ENCODE measurements at places on chromosomes 12 and 14.

DNA sequence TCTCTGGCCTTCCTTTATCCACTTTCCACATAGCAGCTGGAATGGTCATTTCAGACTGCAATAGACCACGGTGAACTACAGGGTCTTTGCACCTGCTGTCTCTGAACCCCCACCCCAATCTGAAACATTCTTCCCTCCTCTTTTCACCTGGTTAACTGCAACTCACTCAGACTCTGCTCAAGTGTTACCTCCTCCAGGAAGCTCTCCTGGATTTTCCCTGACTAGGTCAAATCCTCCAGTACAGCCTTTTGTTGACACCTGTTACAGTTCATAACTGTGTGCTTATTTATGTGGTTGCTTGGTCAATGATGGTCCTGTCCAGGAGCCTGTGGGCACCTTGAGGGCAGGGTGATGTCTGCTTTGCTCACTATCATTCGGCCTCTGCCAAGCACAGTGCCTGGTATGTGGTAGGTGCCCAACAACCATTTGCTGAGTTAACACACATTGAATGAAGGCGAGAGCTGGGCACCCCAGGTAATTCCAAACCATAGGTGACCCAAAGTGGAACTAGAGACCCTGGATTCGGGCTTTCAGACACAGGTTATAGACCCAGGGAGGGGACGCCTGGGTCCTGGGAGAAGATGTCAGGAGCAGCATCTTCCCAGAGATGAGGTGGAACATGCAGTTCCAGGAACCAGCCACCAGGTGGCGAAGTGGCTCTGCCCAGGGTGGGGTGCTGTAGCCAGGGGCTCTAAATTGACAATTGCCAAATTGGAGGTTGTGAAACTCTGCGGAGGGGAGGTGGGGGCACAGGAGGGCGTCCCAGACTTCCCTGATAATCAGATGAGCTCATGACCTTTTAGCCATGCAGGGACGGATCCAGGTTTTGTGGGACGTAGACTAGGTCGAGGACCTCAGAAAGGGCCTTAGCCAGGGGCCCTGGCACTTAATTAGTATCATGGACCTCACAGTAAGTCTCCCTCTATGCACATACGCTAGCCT is 28.1 kb downstream of the TRPV4 start:
- peak; percentile 81 for DNase-seq

DNA sequence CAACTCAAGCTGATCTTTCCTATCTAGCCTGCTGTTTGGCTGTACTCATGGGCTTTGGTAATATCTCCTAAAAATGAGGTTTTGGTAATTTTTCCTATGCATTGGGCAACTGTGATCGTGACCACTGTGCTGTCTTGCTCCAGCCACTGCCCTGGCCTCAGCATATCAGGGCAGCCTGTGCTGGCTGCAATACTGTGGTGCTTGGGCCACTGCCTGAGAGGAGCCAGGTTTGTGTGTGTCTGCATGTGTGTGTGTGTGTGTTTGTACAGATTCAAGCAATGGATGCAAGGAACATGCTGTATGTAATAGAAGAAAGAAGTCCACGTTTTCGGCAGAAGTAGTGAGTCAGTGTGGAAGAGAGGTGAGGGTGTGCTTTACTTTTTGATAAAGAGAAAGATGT is 13.0 kb downstream of the ERG28 start:
- DNase-seq = no peak

DNA sequence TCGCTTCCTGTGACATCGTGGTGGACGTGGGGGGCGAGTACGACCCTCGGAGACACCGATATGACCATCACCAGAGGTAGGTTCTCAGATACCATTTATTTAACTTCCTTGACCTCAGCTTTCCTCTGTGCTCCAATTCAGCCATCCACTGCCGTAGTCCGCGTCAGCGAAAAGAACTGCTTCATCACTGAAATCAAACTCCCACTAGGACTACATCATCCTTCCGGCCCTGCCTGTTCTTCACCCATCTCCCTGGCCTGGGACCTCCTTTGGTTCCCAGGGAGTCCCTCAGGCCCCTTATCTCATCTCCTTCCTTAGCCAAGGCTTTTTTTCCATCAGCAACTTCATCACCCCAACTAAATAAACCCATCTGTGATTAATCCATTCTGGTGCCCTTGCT is 692 bp downstream of the MYG1 start:
- no peak for DNase-seq

DNA sequence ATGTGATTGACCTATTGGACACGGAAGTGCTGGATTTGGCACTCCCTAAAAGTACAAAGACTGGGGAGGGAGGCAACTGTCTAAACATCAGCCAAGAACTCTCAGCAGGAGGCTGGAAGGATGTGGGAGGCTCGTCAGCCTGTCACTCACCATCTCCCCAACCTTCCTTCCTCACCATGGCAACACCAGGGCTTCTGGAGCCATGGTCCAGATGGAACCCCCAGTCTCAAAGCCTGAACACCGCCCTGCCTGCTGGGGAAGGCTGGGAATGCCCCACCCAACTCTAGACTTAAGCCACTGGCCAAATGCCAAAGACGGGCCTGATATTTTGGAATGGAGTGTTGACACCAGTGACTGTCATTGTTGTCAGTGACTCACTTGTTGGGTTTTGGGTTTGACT is 55.3 kb downstream of the GALNT16 start:
- DNase-seq = no peak

GRCh38 chr14:68807148-68807600 is 14.3 kb upstream of the ZFP36L1 start:
- DNase-seq = no peak

GRCh38 chr14:63174760-63175191 is 29.5 kb upstream of the RHOJ start:
- no peak for DNase-seq

DNA sequence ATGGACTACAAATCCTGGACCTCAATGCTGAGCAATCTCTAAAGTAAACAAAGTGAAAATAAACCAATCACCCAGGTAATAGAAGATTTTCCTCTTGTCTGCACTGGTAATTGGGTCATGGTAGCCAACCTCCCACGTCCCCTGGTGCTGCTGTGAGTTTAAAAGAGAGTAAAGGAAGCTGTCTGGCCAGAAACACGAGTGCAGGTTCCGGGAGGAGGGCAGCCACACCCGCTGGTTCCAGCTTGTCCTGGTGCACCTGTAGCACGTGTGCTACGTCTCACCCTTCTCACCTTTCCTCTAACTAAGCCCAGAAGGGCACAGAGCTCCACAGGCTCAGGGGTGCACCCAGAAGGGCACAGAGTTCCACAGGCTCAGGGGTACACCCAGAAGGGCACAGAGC is 5.4 kb downstream of the CRACR2A start:
- DNase-seq = no peak

DNA sequence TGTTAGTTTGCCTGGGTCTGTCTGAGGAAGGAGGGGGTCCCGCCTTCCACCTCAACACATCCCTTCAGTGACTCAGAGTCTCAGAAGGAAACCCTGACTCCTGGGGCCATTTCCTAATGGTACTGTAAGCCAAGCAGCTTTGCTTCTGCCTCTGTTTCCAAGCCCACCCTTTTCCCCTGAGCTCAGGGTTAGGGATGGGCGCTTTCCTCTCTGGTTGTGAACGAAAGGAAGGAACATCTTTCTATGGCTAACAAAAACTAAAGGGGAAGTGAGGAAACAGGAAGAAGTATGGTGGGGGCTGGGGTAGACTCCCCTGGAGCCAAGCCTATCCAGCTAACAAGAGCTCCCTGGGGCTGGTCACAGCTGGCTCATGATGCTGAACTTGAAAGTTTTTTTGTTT is 11.6 kb upstream of the UNC119B start:
- DNase-seq = no peak

GRCh38 chr14:71230897-71231296 is 323.6 kb downstream of the PCNX1 start:
- no peak for DNase-seq

GRCh38 chr14:103451401-103451800 is 66.2 kb downstream of the MARK3 start:
- no peak for DNase-seq

GRCh38 chr14:75081660-75082229 is 12.3 kb downstream of the ZC2HC1C start:
- no peak for DNase-seq

DNA sequence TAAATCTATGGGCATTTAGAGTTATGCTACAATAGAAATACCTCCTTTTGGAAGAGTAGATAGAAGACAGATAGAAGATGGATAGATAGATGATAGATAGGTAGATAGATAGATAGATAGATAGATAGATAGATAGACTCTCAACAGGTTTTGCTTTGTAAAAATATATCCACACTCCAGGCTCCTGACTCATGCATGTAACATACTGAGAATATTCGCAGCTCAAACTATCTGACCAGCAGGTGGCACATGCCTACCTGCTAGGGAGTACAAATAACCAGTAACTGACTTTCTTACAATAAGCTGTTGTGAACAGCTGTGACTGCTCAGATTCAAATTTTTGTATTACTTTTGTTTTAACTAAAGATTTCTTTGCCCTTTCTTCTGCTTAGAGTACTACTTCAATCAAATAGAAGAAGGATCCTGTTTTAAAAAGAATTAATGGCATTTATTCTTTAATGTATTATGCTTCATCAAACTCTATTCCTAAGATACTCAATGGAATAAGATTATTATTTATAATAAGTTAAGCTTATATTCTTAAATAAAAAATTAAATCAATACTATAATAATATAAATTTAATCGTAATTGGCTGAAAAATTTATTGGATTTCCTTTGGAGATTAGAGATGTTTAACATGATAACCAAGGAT is 15.8 kb upstream of the CPNE8 start:
- peak; percentile 54 for DNase-seq

DNA sequence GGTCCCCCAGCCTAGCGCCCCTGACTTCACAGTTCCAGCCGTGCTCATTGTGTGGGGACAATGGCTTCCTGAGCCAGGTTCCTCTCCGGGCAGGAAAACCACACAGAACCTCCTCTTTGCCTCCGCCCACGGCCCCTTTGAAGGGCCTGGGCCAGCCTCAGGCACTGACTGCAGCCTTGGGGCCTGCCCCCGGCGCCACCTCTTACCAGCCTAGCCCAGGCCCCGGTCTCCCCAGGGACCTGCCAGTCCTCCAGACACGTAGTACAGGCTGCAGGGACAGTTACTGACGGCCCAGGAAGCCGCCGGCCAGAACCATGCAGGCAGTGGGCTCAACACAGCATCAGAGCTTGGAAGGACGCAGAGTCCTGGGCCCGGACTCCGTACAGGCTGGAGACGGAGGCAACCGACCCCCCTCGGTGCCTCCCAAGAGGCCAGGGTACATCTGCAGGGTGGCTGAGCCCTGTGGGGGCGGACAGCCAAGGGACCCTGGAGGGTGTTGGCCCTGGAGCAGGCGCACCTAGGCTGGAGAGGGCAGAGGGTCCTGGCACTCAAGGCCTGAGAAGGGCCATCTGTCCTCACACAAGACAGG is 20.9 kb upstream of the NUDT14 start:
- DNase-seq = no peak

GRCh38 chr12:93705237-93705636 is 28.1 kb downstream of the CRADD start:
- no peak for DNase-seq

DNA sequence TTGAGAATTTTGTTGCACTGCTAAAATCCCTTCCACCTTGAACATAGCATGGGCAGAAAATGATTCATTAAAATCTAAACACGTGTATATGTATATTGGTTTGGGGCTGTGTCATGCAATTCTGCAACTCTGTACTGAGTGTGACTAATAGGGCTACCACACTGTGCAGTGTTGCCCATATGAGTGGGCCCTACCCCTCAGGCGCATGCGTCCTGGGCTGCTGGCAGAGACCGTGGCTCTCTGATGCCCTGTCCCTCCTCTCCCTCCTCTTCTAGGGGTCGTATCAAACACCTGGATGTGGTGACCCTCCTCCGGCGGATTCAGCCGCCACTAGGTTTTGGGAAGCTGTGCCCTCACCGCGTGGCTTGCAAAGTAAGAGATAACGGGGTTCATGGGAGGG is 128.4 kb upstream of the FKBP4 start:
- DNase-seq = no peak

DNA sequence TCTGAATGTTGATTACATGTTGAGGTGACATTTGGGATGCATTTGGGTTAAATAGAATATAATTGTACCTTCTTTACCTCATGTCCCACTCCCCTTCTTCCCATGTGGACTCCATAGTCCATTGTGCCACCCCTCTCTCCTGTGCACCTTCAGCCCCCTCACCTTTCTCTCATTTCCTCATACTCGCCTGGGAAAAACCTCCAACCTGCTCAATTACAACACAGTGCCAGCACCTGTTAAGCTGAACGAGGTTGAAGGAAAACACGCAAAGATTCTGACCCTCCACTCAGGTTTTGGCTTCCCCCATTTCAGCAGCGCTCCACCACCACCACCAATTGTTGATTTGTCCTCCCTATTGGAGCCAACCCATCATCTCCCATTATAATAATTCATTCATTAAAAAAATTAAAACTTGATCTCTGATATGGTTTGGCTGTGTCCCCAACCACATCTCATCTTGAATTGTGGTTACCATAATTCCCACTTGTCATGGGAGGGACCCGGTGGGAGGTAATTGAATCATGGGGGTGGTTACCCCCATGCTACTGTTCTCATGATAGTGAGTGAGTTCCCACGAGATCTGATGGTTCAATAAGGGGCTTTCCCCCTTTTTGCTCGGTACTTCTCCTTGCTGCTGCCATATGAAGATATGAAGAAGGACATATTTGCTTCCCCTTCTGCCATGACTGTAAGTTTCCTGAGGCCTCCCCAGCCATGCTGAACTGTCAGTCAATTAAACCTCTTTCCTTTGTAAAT is 33.7 kb upstream of the PPP2R5C start:
- DNase-seq = peak; percentile 38

GRCh38 chr12:52945389-52946232 is 3.3 kb upstream of the KRT18 start:
- DNase-seq = no peak

DNA sequence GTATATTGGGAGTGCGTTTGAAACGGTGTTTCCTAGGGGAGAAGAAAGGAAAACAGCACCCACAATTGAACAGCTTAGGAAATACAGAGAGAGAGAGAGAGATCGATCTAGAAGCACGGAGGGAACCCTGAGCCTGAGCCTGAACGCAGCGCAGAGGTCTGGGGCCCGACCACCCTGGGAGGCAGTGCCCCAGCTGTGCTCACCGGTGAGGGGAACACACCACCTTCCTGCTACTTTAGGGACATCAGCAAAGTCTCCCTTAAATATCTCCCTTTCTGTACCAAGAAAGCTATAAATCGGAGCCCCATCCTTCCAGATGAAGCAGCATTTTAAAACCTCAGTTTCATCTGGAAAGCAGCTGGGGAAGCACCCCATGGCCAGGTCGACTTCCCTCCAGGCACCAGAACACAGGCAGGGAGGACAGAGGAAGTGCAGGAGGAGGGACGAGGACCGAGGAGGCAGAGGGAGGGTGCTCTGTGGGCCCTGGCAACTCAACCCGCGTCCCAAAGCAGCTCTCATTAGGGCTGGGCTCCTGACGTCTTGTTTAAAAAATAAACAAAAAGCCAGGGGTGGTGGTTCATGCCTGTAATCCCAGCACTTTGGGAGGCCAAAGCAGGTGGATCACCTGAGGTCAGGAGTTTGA is 12.2 kb downstream of the RIMBP2 start:
- DNase-seq = no peak

- DNase-seq = no peak
Measured at GRCh38 chr12:84696908-84697540, 215.6 kb downstream of the SLC6A15 start.

GRCh38 chr12:127600211-127600610 is 666.8 kb upstream of the TMEM132C start:
- no peak for DNase-seq

Data from natural killer cell (primary cell).